ENCODE measurements at places on chromosomes 13 and 19. TPM values are rescaled to one million over a fixed set of nuclear protein-coding genes. Genes with fewer than 3 reads are reported as not detected.

DNA sequence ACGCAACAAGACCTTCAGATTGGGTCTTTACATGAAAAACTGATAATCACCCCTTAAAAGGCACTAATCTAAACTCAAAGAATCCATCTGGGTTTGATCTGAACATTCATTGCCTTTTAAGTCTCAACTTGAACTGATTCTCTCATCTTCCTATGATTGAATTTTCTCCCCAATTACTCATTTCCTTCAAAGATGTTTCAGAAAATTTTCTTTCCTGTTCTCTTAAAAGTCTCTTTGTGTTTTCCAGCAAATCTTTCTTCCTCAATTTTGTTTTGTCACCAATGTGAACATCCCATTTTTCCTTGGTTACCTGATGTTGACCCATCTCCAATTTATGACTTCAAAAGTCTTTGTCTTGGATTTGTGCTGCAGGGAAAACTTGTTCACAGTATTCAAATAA lies 234.3 kb downstream of the DACH1 start:
- DNase-seq = no peak

GRCh38 chr19:7888826-7889217 lies 512 bp downstream of the LRRC8E start:
- DNase-seq = no peak

DNA sequence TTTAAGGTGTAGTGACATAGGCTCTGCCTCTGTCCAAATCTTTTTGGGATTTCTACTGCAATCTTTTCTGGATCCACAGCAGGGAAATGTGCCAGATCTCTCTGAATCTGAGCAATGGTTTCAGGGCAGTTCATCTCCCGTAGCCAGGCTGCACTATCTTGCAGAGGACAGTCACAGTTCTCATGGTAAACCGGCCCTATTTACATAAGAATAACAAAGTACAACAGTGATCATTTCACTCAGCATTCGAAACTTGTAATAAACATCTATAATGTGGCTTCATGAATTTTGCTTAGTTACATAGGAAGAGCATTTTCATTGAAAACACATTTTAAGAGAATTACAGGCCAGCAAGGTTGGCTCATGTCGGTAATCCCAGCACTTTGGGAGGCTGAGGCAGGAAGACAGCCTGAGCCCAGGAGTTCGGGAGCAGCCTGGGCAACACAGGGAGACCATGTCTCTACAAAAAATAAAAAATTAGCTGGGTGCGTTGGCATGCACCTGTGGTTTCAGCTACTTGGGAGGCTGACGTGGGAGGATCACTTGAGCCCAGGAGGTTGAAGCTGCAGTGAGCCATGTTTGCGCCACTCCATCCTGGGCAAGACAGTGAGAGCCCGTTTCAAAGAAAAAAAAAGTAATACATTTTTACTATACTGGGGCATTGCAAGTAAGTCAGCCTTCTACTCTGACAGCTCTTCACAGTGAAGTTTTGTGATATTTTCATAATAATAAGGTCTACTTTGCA lies 5.0 kb downstream of the POGLUT2 start:
- no peak for DNase-seq

DNA sequence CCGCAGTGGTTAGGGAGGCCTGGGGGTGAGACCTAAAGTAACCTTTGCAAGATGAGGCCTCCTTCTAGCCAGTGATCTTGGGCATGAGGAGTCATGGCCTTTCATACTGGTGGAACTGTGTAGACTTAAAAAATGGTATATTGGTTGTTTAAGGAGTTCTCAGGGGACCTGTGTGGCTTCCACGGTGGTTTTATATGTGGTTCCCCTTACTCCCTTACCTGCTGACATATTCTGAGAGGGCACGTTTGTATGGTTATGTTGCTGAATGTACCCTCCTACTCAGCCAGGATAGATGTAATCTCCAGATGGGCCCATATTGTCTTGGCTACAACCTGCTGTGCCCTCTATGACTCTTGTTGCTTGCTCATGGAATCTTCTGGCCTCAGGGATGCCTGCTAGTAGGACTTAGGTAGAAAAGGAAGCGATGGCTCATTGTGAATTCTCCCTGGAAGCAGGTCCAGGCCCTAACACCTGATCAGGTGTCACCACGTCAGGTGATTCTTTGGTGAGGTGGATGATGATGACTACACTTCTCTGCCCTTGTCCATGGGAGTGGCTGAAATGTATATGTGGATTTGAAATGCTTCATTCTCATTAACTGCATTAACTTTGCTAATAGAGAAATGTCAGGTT lies 1.8 kb downstream of the ZNF460 start:
- no peak for DNase-seq

DNA sequence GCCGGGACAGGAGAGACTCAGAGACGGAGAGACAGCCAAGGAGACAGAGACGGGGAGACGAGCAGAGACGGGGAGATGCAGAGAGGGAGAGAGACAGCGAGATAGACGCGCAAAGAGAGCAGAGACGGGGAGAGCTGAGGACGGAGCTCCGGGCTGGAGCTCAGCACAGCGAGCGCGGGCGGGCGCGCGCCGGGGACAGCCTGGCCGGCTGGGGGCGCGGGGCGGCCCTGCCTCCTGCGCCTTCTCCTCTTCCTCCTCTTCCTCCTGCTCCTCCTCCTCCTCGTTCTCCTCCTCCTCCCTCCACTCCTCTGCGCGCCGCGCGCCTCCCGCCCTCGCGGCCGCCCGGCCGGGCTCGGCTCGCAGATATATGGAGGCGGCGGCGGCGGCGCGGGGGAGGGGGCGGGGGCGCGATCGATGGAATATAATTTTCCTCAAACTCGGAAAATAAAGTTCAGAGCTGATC lies at the start of gene ERFL:
TSS of gene ERFL (minus strand) at position 229 of the 463 bp plus-strand sequence. CDS start 15,530 bp downstream, outside the sequence.
- DNase-seq = no peak

GRCh38 chr19:54209811-54210494 lies 9.3 kb downstream of the RPS9 start:
- DNase-seq = peak; percentile 32

- peak; percentile 87 for DNase-seq
Measured at GRCh38 chr19:34134190-34135053, 37.9 kb upstream of the LSM14A start.

GRCh38 chr19:1383017-1383311 lies 743 bp upstream of the NDUFS7 start:
- no peak for DNase-seq

- DNase-seq = no peak
Measured at GRCh38 chr19:3607303-3608078, 816 bp upstream of the TBXA2R start.

DNA sequence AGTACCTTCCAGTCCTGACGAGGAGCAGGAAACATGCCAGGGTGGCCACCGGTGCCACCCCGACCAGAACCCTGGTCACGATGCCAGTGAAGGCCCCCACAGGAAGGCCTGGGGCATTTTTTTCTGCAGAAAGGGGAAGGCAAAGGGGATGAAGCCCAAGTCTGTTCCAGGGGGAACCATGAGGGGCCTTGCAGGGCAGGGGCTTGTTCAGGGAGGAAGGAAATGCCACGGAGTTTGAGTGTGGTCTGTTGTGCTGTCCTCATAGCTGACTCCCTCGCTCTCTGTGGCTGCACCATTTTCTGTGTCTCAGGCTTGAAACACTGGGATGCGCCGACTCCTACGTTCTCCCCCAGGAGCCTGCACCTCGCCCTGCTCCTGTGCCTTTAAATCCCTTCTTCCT lies 27.5 kb upstream of the CEACAM1 start:
- DNase-seq = no peak

DNA sequence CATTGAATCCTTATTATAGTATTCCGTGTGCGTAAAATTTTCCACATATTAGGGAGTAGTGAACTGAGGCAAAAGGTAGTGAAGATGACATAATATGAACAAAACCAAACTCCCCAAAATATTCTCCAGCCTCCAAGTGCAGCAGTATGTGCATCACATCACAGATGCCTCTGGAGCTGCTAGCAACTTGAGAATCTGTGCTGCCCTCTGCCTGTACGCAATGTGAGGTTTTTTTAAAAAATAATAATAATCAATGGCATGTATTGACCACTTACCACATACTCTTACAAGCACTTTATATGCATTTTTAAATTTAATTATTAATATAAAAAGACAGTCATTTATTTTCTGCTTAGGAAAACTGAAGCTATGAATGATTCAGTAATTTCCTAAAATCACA lies 583.0 kb upstream of the SPRY2 start:
- peak; percentile 4 for DNase-seq

DNA sequence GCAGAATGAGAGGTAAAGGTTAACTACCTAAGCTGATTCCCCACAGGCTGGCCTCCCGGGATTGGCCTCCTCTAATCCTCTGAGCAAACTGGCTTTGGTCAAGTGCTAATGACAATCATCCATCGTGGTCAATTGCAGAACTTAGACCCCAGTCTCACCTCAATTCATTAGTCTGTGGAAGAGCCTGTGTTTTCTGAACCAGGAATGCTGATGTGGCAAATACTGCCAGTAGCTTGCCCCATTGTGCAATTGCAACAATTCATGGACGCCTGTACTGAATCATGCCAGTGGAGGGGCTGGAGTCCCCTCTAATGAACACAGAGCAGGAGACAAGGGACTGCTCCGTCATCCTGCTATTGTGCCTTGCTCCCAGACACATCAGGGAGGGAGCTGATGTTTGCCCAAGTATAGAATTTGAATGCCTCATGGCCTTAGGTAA lies 1256.5 kb downstream of the EFNB2 start:
- DNase-seq = no peak

- DNase-seq = no peak
Measured at GRCh38 chr13:65342541-65343337, 1887.4 kb downstream of the PCDH9 start.

The FAM187B gene
- polyA plus RNA-seq = not detected

The SIGLEC10 gene
- 1.8 TPM for polyA plus RNA-seq

The FFAR1 gene
- not detected for polyA plus RNA-seq

The TPTE2 gene
- not detected for polyA plus RNA-seq

The TEX29 gene
- not detected for polyA plus RNA-seq

The RASIP1 gene
- polyA plus RNA-seq = not detected

The N4BP2L1 gene
- polyA plus RNA-seq = 48.9 TPM

Data from immature natural killer cell (primary cell).